Astrocyte (in vitro differentiated cells and primary cell): ENCODE measurements at places on chromosomes 2 and 18. TPM values are rescaled to one million over a fixed set of nuclear protein-coding genes. Genes with fewer than 3 reads are reported as not detected.
A peak's percentile ranks its signal among the peaks of the same experiment; 100 is the strongest.

DNA sequence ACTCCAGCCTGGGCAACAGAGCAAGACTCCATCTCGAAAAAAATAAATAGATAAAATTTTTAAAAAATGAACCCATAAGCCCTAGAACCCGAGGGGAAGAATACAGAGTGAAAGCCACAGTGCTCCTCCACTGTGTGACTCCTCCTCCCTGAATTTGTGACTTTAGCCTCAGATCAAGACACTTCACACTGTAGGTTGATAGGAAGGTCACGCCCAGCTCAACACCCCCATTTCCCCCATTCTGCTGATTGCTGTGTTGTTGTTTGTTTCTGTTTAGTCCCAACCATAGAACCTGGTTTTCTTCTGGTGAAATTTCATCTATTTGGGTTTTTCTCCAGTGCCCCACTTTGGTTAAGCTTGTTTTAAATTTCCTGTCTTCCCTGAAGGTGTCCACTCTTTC, 102.2 kb downstream of the VIT start:
- no peak for DNase-seq

GRCh38 chr2:14285812-14286211, 346.7 kb upstream of the LRATD1 start:
- DNase-seq = no peak

GRCh38 chr18:40851014-40851429, 1104.0 kb upstream of the PIK3C3 start:
- DNase-seq = peak; percentile 85

GRCh38 chr2:200272320-200272719, 34.2 kb upstream of the SPATS2L start:
- DNase-seq = no peak

- peak; percentile 39 for DNase-seq
These were observed 89.6 kb downstream of the UPP2 start for GRCh38 chr2:158191076-158191895.

DNA sequence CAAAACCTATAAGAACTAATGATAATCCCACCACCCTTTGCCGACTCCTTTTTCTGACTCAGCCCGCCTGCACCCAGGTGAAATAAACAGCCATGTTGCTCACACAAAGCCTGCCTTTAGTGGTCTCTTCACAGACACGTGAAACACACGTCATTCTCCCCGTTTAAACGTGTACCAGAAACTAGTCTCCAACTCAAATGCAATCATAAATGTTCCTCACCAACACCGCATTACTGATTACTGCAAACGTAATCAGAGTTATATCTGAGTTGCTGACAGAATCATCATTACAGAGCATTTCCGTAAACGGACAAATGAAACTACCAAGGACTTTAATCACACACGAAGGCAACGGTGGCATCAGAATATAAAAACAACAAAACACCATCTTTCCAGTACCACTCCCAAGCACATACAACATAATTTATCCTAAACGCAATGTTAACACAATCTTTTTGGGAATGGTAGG, 1.9 kb downstream of the CLK1 start:
- peak; percentile 82 for DNase-seq

DNA sequence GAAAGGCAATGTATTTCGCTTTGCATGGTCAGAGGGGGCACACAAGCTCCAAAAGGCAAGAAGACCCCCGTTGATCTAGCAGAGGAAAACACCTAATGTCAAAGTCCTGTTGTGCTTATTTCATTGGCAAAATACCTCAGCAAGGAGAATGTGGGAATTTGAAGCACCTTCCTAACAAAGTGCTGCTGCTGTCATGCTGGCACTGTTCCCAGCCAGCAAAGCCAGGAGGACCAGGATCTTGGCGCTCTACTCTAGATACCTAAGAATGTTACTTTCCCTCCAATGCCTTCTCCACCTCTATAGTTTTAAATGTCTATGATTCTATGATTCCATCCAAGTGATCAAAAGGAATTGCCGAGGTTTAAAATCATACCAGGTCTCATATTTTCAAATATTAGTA, 867.9 kb upstream of the POU3F3 start:
- no peak for DNase-seq

DNA sequence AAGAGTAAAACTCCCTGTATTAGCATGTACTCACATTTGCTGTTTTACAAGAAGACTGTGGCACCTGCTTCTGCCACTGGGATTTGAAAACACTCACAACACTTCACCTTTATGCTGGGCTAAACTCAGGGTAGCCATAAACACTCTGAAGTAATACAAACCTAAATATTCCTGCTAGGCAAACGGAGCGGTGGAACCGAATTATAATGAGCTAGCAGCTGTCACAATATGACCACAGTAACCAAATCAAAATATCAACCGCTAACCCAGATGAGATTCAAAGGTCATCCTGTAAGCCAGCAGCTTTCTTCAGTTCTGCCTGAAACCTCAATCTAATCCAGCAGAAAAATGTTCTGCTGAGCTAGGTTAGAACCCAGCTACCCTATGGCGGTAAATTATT, 132.1 kb downstream of the TCF4 start:
- DNase-seq = peak; percentile 22

DNA sequence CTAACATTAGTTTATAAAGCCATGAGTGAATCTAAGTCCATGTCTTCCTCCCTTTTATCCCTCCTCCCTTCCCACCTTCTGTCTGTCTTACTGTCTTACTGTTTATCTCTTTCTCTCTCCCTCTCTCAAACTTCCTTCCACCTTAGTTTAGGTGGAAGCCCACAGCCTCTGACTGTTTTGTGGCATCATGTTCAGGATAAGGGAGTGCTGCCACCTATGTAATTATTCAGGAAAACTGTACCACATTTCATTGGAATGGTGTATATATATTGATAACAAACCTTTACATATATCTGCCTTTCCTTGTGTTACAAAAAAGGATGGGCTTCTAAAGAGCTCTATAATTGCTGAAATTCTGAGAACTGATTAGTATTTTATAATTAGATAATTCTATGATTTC, 48.7 kb downstream of the NETO1 start:
- no peak for DNase-seq

DNA sequence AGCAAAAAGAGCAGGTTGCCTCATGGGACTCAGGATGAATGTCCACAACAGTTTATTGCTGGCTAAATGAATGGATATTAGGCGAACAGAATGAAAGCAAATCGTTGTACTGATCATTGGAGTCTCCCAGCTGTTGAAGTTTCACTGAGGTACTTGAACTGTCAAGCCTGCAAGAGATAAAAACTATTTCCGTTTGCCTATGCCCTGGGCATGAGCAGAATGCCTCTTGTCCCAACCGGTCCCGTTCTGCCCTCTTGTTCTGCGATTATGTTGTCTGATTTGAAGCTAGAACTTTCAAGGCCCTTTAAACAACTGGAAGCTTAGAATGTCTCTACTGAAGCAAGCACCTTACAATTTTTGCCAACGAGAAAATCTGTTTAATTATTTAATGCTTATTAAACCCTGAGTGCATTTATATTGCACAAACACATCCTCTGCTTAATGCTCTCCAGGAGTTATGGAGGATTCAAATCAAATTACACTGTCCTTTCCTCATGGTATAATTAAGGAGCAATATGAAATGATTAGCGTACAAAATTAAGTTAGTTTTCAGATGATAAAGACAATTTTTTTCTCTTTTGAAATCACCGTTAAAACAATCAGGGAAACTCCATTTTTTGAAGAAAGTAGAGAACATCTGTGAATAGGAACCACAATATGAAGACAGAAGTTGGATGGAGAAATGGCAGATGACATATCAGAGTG, 17.7 kb downstream of the QPCT start:
- no peak for DNase-seq

GRCh38 chr18:58362027-58362575, 266.8 kb downstream of the ALPK2 start:
- peak; percentile 96 for DNase-seq

- DNase-seq = no peak
These were observed 161.8 kb upstream of the DTNA start for GRCh38 chr18:34548120-34548972.

DNA sequence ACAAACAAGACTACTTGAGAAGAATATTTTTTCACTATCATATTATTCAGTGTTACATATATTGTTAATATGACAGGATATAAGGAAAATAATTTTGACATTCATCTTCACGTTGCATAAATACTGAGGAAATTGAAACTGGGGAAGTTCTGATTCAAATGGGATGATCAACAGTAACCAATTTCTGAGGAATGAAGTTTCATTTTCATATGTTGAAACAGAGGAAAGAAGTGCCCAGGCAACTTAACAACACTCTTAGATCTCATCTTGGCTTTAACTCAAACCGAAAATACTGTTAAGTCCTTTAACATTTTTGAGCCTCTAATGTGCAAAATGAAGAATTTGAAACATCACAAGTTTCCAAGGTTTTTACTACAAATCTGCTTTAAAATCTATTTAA, 612.2 kb upstream of the VRK2 start:
- no peak for DNase-seq

GRCh38 chr2:72841462-72842125, 15.8 kb upstream of the EXOC6B start:
- DNase-seq = no peak

- no peak for DNase-seq
These were observed 38.5 kb downstream of the NCK2 start for GRCh38 chr2:105783151-105783738.

DNA sequence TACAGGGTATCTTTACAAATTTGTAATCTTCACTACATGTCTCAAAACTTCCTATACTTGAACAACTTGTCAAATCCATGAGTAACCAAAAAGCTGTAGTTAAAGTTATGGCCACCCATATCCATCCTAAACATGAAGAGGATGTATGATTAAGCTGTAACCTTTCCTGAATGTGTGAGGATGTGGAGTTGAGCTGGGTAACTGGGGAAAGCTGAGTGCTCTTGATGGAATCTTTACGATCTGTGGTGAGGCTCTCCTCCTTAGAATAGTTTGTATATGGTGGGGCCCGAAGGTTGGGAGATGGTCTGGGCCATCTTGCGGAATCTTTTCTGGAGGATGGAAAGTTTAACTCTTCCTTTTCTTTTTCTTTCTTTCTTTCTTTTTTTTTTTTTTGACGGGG, 29.4 kb downstream of the DPP4 start:
- no peak for DNase-seq

DNA sequence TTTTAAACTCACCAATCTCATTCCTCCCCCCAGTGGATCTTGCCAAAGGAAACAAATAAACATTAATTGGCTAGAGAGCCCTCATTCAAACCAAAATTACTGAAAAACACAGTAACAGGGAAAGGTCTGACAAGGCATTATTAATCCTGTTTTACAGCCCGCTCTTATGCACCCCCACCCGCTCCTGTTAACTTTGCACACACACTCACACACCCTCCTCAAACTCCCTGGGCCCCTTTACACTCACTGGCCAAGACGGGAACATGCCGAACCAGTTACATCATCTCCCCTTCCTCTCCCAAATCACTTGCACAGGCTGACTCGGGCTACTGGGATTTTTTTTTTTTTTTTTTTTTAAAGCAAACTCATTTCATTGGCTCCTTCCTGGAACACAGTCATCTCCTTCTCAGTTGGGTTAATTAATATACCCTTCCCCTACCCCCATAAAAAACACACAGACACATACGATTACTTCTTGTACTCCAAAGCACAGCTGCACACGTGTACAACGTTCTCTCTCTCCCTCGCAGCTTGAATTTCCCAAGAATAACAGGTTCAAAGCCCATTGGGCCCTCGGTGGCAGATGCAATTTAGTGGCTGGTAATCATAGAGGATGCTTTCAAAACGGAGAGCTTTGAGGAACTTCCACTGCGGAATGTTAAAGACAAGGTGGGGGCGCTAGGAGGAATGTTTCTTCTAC, 31.8 kb downstream of the KLF7 start:
- DNase-seq = peak; percentile 92

The TUBA3E gene
- not detected in 2 replicates for total RNA-seq

The ZNF521 gene
- 43.0 and 48.0 TPM in 2 replicates for total RNA-seq

The TCF23 gene
- not detected in 2 replicates for total RNA-seq

The PRSS56 gene
- not detected in 2 replicates for total RNA-seq

The ANKRD30BL gene
- total RNA-seq = not detected in 2 replicates

The CKAP2L gene
- 0.96 and 2.1 TPM in 2 replicates for total RNA-seq

The NEURL3 gene
- total RNA-seq = 0.34 and 0.38 TPM in 2 replicates

The ARHGAP15 gene
- total RNA-seq = not detected in 2 replicates

The ZNF638 gene
- 87.1 and 91.7 TPM in 2 replicates for total RNA-seq

The CTAGE1 gene
- 0.12 and 0.30 TPM in 2 replicates for total RNA-seq

The NT5C1B gene
- not detected in 2 replicates for total RNA-seq

The MYO3B gene
- not detected in 2 replicates for total RNA-seq
